ENCODE measurements at places on chromosomes 5 and 9.

GRCh38 chr5:33309068-33309467 lies 131.7 kb upstream of the TARS1 start:
- no peak for DNase-seq

- no peak for DNase-seq
Observed at GRCh38 chr5:16135003-16135402, 44.6 kb downstream of the MARCHF11 start.

DNA sequence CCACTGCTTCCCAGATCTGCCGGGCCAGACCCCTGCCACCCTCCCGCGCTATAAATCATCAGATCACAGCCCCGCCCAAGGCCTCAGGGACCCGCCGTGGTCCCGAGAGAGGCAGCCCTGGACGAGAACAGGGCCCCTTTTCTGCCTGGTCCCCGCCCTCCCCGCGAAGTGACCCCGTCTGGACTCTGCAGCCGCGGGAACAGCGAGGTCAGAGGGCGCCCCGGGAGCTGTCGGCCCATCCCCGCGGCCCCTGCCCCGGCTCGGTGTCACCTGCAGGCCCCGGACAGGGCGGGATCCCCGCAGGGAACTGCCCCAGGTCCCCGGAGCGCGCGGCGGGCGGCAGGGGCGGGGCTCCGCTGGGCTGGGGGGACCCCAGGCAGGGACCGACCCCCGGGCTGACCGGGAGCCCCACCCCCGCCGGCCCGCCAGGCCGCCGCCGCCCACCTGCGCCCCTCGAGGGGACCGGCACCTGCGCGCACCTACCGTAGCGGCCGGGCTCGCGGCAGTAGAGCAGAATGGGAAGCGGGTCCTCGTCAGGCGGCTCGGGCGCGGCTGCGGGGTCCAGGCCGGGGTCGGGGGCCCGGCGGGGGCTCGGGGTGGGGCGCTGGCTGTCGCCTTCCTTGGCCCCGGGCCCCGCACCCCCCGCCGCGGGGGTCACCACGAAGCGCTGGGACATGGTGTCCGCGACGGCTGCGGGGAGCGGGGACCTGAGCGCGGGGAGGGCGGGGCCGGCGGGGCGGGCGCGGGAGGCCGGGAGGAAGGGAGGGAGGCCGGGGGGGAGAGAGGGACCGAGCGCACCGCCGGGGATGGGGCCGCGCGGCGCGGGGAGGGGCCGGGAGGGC lies 43.5 kb upstream of the SLC12A7 start:
- no peak for DNase-seq

DNA sequence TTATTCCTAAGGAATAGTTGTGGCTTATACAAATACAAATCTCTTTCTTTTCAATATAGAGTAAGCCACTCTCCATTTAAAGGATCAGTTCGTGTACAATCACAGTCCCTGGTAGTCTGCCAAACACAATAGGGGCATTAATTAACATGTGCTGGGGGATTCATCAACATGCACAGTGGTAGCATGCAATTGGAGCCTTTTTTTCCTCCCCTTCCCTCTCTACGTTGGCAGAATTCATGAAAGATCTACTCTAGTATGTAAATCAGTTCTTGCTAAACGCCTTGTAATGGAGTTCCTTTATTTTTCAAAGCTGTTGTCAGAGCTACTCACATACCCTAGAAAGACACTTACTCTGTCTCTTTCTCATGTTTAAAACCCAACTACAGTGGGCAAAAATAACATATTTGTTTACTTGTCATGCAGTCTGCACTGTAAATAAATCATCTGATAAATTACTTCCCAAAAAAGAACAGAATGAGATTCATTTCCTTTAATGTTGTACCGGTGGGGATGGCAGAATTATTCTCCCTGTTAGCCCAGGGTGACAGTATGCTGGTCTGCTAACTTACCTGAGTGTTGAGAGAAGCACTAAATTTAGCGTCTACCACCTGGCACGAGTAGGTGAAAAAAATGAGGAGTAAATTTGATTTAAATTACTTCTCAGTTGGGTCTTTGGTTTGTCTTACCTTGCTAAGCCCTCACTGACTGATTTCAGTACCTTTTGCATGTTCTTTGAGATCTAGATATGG lies 341.5 kb upstream of the CCNH start:
- no peak for DNase-seq

DNA sequence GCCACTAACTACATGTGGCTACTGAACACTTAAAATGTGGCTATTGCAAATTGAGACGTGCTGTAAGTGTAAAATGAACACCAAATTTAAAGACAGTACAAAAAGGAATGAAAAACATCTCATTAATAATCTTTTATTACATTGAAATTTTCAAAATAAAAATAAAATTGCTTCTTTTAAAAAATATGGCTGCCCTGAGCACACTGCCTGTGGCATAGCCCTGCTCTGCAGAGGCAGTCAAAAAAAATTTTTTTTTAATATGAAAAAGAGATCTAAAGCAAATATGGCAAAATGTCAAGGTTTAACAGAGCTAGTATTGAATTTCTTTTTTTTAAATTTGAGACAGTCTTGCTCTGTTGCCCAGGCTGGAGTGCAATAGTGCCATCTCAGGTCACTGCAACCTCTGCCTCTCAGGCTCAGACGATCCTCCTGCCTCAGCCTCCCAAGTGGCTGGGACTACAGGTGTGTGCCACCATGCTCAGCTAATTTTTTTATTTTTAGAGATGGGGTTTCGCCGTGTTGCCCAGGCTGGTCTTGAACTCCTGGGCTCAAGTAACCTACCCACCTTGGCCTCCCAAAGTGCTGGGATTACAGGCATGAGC lies 25.6 kb downstream of the CARNMT1 start:
- no peak for DNase-seq

DNA sequence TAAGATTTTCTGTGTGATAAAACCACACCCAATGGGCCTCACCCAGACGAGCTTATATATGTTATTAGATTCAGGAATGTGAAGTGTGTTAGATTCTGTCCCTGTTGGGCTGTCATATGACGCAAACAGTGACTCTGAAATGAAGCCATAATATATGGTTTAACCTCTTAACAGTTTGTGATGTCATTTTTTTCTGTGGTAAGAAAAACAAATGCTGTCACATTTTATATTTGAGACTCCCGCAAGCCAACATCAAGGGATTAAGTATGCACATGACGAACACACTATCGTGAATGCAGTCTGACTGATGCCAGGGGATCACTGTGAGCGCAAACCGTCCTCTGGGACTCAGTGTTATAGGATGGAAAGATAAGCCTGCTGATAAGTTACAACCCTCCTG lies 321.7 kb downstream of the SH3GL2 start:
- DNase-seq: no peak

- no peak for DNase-seq
Observed at GRCh38 chr9:117245175-117245829, 169.6 kb downstream of the ASTN2 start.

DNA sequence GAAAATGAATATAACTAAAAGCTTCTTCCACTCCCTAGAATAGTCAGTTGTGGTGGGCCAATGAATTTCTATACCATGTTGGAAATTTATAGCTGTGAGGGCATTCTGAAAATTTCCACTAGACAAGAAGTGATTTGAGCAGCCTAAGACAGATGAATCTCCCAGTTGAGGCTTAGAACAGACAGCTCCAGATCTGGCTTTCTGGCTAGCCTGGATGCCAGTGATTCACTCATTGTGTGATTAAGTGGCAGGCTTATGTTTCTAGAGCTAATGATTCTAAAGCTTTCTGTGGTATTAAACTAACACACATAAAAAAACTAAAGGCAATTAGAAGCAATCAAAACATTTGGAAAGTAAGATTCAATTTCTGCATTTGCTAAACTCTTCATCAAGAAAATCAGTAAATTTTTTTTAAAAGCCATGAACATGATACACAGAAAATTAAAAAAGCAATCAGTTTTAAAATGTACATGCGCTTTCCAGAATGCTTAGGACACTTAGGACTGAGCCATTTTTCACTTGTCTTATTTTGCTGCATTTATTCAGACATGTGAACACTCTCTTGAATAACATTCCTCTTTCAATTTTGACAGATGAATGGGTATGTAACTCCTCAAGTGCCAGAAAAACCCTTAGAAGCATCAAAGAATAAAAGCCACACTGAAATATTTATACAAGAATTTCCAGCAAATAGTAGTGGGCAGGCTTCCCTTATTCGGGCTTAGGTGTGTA lies 100.5 kb upstream of the GNAQ start:
- no peak for DNase-seq

- no peak for DNase-seq
Observed at GRCh38 chr5:122190156-122190555, 60.8 kb downstream of the ZNF474 start.

GRCh38 chr5:34563931-34564709 lies 92.0 kb upstream of the RAI14 start:
- DNase-seq: no peak

DNA sequence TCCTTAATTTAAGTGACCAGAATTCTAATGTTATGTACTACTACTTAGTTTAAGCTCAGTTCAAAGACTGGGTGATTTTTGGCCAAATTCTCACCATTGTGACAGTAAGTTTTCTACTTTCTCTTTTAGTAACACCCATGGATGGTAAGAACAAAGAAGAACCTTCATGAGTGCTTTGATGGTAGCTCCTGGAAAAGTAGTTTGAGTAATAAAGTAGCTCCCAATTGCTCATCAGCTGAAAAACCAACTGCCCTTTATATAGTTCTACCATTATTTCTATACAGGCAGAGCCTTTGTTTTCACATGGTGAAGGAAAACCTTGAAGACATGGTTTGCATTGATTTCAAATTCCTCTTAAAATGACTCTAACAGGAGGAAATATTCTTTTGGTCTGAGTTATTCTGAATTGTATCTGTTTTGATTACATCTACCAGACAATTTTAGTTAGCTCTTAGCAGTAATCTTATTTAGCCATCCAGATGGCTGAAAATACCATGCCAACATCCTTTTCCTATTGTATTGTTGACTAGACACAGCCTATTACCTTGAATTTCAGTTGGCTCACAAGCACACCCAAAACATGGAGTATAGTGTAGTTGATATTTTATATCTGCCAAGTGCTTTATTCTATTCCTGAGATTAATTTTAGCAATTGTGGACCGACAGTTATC lies 23.7 kb upstream of the STARD4 start:
- no peak for DNase-seq

DNA sequence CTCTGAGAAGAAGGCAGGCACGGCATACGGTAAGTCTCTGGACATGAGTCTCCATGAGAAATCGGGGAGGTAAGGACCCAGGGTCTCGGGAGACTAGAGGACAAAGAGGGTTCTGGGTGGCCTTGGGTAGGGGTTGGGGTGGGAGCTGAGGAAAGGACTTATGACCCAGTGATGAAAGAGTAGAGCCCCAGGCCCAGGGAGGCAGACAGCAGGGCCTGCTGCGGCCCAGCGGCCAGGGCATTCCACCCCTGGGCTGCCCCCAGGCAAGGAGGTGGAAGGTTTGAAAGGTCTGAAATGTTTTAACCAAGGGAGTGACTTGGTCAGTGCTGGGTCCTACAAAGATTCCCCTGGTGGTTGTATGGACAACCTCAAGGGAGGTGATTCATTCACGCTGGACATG lies 89.1 kb downstream of the CRB2 start:
- DNase-seq: no peak

- DNase-seq: no peak
Observed at GRCh38 chr5:62306323-62306895, 403 bp downstream of the KIF2A start.

GRCh38 chr9:38756702-38757101 lies 36.8 kb upstream of the FAM240B start:
- DNase-seq: no peak

GRCh38 chr9:104177676-104178075 lies 83.6 kb downstream of the SMC2 start:
- DNase-seq: no peak

All from CD4-positive, alpha-beta T cell treated with Interleukin-1 beta for 1 hour (primary cell).